Eye (tissue), 1 donor: ENCODE measurements at places on chromosomes 1 and 21.

- no peak for DNase-seq
Measured at GRCh38 chr1:91619881-91620280, 119.2 kb downstream of the CDC7 start.

- no peak for DNase-seq
Measured at GRCh38 chr1:85240174-85240601, 19.3 kb downstream of the C1orf52 start.

GRCh38 chr1:23960291-23961020 is 828 bp downstream of the PNRC2 start:
- DNase-seq, result no peak

- no peak for DNase-seq
Measured at GRCh38 chr1:192918259-192918658, 109.4 kb downstream of the RGS2 start.

GRCh38 chr1:208766832-208767231 is 522.6 kb upstream of the PLXNA2 start:
- peak; percentile 26 for DNase-seq

GRCh38 chr1:147641695-147642592 is 28.4 kb downstream of the ACP6 start:
- DNase-seq, result peak; percentile 73

DNA sequence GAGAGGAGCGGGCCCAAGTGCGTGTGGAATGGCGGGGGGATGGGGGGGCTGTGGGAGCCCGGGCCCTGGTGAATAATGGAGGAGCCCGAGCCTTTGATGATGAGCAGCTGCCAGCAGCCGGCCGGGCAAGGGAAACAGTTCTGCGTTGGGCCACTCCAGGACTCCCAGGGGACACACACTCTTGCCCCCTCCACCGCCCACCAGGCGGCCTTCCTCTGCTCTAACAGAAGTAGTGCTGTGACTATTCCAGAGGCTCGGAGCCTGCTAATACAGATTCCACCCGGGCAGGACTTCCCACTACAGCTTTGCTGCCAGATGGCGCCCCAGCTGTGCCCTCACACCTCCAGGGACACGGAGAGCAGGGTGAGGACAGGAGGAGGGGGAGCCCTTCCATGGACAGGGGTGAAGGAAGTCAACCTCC is 48.2 kb upstream of the LRP8 start:
- DNase-seq, result peak; percentile 52

- no peak for DNase-seq
Measured at GRCh38 chr1:166170075-166170474, 3.3 kb upstream of the FAM78B start.

DNA sequence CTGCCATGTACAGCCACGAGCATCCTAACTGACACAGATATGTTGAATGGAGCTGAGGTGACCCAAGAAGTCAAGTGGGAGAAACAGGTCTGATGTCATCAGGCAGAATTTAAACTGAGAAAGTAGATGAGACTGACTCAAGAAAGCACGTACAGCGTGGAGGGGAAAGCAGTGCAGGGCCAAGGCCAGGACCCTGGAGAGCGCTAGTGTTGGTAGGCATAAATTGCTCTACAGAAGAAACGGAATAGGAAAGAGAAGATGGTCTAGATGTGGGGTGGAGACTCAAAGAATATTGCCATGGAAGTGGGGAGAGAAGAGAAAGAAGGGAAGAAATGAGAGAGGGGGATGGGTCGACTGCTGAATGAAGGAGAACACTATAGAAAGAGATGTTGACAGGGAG is 45.3 kb upstream of the GJB5 start:
- peak; percentile 48 for DNase-seq

- no peak for DNase-seq
Measured at GRCh38 chr1:65691972-65692371, 100.7 kb upstream of the PDE4B start.

DNA sequence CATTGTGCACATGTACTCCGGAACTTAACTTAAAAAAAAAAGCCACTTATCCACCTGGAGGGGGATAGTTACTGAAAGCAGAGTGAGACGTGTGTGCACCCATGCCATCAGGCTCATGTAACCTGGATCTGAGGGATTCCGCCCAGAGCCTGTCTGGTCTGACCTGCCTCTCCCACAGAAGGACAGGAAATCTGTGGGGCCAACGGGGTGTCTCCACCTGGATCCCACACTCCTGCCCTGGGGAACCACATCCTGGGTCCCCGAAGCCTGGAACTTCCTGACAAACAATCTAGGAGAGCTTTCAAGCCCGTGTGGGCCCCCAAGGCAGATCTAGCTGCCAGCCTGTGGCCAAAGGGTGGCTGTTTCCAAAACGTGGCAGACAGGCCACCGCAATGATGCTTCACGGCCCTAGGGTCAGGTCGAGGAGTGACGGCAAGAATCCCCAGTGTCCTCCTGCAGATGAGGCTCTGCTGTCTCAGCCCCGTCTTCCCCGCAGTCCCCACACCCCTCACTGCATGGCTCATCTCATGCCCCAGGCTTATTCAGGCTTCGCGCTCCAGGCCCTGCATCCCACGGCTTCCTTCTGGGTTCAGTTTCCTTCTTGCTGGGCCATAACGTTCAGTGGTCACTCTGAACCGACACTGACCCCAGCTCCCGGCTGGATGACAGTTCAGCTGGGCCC is 21.0 kb upstream of the PCBP3 start:
- no peak for DNase-seq

DNA sequence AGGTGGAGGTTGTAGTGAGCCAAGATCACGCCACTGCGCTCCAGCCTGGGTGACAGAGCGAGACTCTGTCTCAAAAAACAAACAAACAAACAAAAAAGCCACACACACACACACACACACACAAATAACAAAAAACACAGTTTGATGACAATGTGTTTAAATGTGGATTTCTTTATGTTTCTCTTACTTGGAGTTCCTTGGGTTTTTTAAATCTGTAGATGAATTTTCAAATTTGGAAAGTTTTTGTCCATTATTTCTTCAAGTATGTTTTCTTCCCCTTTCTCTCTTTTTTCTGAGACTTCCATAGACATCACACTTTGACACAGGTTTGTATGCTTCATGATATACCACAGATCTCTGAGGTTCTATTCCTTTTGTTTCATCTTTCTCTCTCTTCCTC is 12.1 kb upstream of the PPIE start:
- DNase-seq, result no peak

- DNase-seq, result no peak
Measured at GRCh38 chr1:71303617-71304041, 222.8 kb upstream of the ZRANB2 start.

GRCh38 chr1:180674603-180675530 is 43.0 kb downstream of the XPR1 start:
- DNase-seq, result no peak

DNA sequence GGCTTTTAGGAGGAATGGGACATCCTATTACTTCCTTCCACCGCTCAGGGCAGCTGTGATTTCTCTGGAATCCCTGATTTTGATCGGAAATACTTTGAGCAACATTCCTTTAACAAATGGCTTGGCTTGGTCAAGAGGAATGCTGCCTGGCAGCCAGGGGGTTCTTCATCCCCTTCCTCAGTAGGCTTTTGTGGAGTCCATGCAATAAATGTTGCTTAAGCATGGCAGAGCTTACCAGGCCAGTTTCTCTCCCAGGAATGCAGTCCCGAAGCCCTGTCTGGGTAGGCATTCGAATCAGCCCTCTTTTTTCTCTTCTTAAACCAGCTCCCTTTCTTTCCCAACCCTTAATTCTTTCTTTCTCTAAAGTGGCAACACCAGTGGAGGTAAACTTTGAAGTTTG is 177.1 kb upstream of the KIAA0040 start:
- DNase-seq, result no peak

GRCh38 chr21:42683371-42684108 is 30.1 kb downstream of the PDE9A start:
- no peak for DNase-seq

DNA sequence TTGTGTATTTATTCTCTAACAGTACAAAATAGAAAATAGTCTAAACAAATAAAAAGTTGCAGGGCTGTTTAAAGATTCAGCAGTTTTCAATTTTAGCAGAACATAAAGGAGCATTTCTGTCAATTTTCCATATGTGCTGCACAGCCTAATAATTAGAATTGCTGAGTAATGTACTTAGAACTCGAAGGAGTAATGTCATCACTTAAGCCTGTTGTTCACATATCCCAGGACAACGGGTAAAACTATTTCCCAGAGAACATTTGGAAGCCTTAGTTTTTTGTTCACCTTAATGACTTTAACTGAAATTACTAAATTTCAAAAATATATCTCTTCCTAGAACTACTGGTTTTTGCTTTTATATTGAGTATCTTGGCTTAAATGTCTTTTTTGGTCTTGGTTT is 81.6 kb downstream of the ZP4 start:
- DNase-seq, result no peak

GRCh38 chr1:171420810-171421209 is 64.5 kb upstream of the PRRC2C start:
- DNase-seq, result no peak

- no peak for DNase-seq
Measured at GRCh38 chr1:69038379-69038778, 529.3 kb upstream of the LRRC7 start.

DNA sequence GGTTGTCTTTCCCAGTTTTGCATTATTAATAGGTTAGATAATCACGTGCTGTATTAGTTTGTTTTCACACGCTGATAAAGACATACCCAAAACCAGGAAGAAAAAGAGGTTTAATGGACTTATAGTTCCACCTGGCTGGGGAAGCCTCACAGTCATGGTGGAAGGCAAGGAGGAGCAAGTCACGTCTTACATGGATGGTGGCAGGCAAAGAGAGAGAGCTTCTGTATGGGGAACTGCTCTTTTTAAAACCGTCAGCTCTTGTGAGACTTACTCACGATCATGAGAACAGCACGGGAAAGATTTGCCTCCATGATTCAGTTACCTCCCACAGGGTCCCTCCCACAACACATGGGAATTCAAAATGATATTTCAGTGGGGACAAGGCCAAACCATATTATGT is 2.3 kb upstream of the VCAM1 start:
- DNase-seq, result no peak

DNA sequence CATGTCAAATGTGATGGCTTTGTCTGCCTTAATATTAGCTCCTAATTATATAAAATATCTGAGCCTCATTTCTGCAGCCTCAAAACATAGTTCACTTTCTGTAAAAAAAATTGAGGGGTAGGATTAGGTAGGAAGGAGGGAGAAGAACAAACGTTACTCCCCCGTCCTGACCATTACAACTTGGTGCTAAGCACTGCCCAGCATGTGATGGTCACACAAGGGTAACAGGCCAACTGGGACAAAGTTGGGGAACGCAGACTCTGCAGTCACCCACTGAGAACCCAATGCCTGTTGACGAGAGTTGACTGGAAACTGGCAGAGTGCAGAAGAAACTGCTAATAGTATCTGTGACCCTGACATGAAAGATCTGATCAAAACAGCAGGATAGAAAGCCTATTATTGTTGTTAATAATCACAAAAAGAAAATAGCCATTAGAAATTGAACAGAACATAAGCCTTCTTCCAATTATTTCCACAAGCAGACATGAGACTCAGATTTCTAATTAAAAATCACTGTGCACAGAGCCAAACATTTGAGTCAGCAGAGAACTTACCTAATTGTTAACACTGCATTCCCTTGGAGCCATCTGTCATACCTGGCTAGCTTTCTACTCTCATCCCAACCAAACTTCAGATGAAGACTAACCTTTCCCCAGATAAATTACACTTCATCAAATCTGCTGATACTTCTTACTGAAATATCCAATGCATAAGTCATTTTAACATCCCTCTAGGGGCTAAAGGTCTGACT is 5.5 kb downstream of the SORT1 start:
- DNase-seq, result no peak

DNA sequence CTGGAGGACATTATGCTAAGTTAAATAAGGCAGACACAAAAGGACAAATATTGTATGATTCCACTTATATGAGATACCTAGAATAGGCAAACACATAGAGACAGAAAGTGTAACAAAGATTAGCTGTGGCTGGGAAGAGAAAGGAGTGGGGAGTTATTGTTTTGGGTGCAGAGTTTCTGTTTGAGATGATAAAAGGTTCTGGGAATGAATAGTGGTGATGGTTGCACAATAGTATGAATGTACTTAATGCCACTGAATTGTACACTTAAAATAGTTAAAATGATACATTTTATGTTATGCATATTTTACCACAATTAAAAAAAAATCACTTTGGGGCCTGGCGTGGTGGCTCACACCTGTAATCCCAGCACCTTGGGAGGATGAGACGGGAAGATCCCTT is 21.2 kb upstream of the ERO1B start:
- DNase-seq, result no peak

DNA sequence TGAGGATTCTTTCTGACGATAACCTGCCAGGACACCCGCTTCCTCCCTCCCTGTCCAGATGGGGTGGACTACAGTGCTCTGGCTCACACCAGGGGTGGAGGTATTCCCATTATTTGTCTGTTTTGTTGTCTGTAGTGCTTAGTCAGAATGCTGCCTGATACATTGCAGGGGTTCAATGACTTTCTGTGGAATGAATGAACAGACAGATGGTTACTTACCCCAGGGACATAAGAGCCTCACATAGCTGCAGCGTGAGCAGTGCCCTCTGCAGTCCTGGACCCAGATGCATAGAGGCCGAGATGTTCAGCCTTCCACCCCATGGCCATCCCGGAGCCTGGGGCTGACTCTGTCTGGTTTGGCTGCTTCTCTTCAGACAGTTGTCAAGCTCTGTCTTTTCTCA is 13.0 kb upstream of the F3 start:
- DNase-seq, result peak; percentile 46

- DNase-seq, result peak; percentile 80
Measured at GRCh38 chr1:240092301-240093119, 827 bp downstream of the FMN2 start.
